ENCODE measurements at places on chromosomes 13 and 19.

DNA sequence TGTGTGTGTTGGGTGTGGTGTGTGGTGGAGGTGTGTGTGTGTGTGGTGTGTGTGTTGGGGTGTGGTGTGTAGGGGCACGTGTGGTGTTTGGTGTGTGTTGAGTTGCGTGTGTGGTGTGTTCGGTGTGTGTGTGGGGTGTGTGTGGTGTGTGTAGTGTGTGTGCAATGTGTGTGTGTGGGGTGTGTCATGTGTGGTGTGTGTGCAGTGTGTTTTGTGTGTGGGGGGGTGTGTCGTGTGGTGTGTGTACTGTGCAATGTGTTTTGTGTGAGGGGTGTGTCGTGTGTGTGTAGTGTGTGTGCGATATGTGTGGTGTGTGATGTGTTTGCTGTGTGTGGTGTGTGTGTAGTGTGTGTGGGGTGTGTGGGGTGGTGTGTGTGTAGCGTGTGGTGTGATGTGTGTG lies 6.0 kb upstream of the KPTN start:
- DNase-seq = no peak

DNA sequence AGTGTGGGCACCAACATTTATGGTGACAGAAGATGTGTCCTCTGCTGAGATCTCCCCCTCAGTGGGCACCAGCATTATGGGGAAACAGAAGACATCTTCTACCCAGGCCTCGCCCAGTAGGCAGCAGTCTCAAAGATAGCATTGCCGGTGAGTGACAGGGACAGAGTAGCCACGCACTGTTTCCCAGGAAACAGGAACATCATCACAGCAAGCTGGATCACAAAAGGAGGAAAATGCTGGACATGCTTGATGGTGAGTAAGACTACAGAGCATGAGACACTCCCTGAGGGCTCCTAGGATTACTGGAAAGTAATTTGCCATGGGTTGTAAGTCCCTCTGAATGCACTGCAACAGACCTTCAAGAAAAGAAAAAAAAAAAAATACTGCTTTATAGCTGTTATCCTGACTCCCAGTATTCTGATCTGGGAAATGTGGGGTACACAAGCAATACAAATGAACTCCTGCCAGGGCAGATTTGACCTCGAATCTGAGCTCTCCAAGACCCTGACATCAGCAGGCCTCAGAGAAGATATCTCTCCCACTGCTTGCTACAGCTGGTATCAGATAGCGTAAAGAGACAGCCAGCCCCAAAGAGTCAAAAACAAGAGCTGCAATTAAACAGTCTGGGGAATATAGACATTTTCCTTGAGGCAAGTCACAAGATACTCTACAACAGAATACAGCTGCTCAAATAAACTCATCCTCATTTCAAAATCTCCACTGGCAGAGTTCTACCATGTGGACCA lies 180.4 kb downstream of the RBM26 start:
- no peak for DNase-seq

DNA sequence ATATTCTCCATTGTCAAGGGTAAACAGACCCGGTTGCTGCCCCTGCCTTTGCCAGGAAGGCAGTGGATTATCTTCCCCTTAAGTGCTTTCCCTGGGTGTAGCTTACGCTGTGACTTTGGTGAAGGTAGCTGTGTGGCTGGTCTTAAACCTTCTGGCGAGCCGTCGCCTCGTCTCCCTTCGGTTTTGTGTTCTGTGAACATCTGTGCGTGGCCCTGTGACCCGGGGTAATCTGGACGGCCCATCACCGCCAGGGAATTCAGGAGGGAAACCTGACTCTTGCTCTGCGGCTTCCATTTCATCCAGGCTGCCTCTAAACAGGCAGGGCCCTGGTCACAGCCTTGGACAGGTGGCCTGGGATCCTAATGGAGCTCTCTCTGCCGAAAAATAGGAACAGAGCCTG lies 78.7 kb downstream of the SHISA2 start:
- no peak for DNase-seq

DNA sequence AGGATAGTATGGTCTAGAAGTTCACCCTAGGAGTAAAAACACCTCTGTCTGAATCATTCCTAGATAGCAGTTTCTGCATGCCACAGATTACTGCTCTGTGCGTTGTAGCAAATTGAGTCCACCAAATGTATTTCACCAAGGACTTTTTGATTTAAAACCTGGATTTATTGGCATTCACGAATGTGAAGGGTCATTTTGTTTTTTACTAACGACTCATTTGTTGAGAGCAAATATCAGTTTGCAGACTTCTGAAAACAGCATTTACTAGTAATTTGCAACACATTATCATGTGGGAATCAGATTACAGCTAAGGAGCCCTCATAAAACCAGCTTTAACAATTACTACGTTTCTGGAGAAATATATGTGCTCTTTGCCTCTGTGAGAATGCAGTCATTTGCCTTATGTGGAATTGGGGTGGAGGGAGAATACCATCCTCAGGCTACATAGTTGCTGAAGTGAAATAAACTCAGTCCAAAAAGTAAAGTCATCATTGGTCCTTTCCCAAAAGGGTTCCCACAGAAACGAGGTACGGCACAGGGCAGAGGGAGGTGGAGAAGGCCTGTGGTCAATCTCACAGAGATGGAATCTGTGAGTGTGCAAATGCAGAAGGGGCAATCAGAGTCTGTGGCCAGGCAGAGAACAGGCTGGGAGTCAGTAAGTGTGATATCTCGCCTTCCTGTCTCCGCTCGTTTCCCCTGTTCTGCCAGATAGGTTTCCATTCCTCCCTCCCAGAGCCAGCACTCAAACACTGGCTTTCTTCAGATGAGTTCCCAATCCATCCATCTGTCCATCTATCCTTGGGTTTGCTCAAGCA lies 63.1 kb downstream of the DLEU7 start:
- no peak for DNase-seq

GRCh38 chr19:16201011-16201391 lies 3.3 kb downstream of the AP1M1 start:
- DNase-seq = no peak

- no peak for DNase-seq
Measured at GRCh38 chr13:78102121-78102677, 183.6 kb upstream of the EDNRB start.

- DNase-seq = no peak
Measured at GRCh38 chr13:78958006-78958405, 299.1 kb upstream of the OBI1 start.

DNA sequence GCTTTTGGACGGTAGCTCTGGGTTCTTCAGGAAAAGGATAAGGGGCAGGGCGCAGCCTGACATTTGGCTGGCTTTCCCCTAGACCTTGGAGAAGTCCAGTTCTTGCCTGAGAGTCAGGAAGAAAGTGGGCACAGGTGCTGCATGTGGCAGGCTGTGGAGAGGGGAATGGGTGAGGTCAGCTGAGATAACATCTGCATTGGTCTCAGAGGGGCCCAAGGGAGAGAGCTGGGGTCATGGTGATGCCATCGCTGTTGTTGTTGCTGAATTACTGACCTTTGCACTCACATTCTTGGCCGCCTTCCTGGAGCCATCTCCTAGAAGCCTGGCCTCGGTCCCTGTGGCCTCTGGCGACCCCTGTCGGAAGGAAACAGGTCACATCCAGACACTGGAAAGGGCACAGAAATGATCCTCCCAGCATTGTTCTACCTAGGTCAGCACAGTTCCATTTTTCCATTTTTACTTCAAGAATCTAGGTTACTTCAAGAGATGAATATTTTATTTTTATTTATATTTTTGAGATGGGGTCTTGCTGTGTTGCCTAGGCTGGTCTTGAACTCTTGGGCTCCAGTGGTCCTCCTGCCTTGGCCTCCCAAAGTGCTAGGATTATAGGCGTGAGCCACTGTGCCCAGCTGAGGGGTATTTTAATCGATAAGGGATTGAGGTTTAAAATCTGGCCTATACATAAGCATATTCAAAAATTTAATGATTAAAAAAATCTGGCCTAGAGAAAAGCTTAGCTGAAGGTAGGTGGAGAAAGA lies 6.5 kb upstream of the LIPE start:
- DNase-seq = no peak

DNA sequence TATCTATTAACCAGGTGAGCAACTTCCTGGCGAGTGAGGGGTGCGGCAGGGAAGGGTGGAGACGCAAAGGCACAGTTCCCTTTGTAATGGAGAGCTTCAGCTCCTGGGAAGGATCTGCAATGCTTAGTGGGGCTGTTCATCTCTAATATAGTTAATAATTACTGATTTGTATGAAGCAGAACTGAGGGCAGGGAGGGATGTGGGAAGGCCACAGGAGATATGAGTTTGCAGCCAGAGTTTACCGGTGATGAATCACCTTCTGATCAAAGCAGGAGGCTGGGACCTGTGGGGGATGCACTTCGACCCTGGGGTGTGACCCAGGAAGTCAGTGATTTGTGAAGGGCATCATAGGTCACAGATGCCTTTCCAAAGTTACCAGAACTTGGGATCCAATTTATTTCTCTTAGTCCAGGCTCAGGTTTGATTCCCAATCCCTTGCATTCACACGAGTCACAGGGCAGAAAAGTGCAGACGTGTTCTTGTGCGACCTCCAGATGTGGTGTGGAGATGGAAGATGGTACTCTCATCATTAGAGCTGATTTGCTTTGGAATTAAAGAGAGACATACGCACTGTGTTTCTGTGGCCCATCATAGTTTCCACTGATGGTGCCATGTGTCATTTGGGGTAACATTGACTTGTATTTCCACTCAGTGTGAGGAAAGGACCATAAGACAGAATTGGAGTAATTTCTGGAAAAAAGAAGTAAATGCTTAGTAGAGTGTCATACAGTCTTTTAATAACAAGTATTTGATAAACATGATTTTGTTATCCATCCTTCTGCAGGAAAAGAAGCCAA lies 55.0 kb downstream of the LRCH1 start:
- no peak for DNase-seq

DNA sequence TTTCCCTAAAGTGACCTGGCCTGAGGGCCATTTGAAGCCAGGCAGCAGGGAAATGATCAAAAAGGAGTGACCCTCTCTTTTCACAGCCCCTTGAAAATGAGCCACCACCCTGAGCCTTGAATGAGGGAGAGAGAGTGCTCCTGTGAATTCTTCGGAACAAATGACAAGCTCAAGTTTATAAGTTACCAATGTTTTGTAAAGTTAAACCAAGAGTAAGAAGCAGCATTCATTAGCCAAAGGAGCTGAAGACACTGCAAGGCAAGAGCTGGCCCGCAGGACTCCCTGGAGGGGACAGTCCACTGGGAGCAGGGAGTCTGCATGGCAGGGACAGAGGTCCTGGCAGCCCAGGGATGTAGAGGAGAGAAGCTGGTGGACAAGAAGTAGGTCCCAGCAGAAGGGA lies 16.7 kb upstream of the CCNP start:
- no peak for DNase-seq

- DNase-seq = no peak
Measured at GRCh38 chr19:46786236-46787039, 2.0 kb downstream of the SLC1A5 start.

GRCh38 chr19:35629332-35629633 lies 447 bp downstream of the RBM42 start:
- no peak for DNase-seq

DNA sequence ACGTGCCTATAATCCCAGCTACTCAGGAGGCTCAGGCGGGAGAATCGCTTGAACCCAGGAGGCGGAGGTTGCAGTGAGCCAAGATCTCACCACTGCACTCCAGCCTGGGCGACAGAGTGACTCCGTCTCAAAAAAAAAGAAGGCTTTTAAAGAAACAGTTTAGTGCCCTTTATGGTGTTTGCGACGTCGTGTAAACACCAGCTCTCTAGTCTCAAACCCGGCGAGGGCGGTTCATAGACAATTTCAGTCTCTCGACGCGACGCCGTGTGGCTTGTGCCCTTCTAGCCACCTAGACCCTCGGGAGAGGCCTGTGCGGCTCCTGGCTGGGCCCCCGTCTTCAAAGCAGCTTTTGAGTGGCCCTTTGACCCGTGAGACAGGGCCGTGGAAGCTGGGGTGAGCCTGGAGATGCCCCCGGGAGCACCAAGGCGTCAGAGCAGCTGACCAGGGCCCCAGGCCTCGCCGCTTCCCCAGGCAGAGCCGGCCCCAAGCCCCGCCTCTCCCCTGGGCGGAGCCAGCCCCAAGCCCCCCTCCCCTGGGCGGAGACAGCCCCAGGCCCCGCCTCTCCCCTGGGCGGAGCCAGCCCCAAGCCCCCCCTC lies 5.0 kb upstream of the MADCAM1 start:
- DNase-seq = no peak

Measured in mesothelial cell of epicardium (in vitro differentiated cells).